ENCODE measurements at places on chromosomes 16 and 17.

- DNase-seq: no peak
Observed at GRCh38 chr17:67362173-67362572, 4.2 kb downstream of the PSMD12 start.

DNA sequence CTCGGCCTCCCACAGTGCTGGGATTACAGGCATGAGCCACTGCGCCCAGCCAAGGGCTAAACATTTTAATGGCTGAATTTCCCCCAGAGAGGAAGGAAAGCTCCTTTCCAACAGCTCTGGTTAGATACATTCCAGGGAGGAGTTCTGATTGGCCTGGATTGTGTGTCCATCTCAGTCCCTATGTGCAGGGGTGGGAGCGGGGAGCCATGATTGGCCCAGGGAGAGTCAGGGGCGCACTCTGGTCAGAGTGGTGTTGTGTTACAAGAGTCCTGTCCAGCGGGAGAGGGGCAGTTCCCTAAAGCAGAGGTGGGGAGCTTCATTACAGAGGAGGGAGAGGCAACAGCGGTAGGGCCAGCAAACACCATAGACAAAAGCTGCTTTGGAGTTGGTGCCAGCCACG is 75.0 kb downstream of the RAP1GAP2 start:
- DNase-seq: no peak

DNA sequence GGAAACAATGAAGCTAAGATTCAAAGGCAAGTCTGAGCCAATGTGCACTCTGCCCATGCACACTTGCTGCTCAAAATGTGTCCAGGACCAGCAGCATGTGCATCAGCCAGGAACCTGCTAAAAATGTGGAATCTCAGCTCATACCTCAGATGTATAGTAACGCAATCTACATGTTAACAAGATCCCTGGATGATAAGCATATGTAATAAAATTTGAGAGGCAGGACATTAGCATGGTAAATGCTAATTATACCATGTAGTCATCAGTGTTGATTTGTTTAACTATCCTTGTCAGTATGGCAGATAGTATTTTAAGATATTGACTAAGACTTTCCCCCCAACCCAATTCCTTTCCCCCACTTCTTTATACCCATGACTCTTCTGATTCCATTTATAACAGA is 379.6 kb downstream of the TOX3 start:
- no peak for DNase-seq

DNA sequence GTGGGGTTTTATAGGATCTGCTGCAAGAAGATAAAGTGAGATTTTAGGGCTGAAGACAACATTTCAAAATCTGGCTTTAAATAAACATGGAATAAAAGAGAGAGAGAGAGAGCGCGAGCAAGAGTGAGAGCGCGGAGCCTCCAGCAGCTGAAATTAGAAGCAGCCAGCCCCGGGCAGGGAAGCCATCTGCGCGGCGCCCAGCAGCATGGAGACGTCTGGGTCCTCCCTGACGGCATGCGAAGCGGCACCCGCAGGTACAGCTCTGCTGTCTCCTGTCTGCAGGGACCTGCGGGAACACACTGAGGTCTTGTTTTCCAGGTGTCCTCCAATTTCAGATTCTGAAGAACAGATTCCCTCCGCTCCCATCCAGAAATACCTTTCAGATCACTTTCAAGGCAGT is 7.9 kb upstream of the BAIAP2 start:
- no peak for DNase-seq

DNA sequence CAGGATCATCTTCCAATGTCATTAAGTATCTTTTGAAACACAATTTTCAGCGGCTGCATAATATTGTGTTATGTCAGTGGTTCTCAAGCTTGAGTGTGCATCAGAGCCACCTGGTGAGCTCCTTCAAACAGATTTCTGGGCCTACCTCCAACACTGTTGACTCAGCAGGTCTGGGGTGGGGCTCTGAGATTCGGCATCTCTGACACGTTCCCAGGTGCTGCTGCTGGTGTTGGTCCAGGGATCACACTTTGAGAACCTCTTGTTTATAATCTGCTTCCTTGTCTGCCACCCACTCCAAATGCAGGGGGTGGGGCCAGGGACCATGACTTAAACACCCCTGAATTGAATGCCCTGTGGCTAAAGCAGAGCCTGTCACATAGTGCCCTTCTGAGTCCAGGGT is 73.8 kb upstream of the HNF1B start:
- no peak for DNase-seq

DNA sequence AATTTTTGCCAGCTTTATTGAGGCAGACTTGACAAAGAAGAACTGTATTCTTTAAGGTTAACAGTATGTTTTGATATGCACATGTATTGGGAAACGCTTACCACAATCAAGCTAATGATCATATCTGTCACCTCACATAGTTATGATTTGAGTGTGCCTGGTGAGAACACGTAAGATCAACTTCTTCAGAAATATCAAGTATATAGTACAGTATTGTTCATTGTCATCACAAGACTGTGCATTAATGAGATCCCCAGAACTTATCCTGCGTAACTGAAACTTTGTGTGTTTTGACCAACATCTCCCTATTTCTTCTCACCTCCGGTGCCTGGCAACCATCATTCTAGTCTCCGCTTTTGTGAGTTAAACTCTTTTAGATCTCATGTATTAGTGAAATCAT is 756.4 kb upstream of the EEF2KMT start:
- no peak for DNase-seq

DNA sequence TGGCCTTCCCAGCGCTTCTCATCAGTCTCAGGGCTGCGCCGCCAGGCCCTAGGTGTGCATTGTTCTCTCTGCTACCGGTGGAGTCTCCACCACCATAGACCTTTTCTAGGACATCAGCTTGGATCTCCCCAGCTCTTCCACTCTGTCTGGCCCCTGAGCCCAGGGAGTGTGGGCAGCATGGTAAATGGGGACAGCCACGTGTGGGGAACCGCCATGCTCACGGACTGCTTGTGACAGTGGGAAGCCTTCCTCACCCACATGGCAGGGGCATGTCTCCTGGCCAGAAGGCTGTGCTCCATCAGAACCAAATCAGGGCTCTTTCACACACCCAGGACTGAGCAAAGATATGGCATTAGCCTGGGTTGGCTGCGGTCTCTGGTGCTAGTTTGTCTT is 51.3 kb downstream of the TNFRSF13B start:
- no peak for DNase-seq

GRCh38 chr16:59892376-59892775 is 1158.3 kb upstream of the GOT2 start:
- DNase-seq: no peak

DNA sequence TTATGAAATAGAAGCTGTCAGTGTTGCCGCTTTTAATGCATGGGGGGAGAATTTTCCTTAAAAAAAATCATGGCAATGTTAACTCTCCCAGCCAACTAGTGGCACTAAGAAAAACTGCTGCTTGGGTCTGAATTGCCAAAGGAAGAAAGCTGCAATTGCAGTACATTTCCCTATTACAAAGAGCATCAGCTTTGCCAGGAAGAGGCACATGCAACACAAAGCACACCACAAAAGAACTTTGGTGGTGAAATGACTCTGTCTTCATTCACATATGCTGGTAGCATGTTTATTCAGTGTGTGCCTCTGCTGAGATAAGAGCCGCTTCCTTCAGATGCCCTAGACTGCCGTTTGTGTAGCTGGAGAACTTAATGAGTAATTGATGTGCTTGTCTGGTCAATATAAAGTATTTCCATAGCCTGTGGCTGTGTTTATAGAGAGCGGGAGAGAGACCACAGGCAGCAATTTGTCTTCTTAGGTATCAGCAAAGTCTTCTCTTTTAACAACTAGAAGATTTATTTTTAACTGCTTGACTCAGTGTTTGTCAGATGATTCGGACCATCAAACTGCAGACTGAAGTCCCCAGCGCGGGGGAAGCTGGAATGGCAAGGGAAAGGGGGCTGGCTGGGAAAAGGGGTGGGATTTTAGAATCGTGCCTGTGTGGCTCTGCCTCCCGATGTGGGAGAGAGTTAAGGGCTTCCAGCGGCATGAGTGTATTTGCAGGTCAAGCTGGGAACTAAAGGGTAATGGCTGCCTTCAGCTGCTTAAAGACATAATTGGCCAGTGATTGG is 115.1 kb downstream of the MRTFB start:
- no peak for DNase-seq

DNA sequence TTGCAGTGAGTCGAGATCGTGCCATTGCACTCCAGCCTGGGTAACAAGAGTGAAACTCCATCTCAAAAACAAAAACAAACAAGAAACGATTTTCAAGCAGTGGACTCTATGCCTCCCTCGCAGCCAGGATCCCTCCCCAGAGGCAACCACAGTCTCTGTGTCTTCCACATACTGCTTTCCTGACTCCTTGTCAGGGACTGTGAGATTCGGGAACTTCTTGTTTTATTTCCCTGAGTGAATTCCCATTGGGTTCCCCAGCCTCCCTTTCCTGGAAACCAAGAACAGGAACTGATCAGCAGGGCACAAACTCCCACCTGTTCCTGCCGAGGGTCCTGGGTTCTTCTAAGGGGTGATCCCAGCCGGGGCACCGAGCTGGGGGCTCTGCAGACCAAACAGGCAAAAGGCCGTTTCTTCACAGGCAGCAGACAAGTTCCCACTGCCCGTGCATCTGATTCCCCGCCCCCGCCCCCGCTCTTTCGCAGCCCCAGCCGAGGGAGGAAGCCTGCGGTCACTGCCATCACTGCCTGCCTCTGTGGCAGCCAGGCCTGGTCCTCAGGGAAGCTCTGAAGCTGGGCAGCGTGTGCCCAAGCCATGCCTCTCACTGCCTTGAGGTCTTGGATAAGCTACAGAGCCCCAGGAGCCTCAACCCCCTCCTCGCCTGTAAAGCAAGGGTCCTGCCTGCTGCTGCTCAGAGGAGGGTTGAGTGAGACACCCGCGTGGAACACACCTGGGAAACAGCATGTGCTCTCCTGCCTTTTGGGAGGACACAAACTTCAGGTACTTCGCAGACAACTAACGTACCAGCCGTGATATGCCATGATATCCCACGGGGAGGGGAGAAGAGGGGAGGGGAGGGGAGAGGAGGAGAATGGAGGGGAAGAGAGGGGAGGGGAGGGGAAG is 5.5 kb upstream of the PIEZO1 start:
- no peak for DNase-seq

DNA sequence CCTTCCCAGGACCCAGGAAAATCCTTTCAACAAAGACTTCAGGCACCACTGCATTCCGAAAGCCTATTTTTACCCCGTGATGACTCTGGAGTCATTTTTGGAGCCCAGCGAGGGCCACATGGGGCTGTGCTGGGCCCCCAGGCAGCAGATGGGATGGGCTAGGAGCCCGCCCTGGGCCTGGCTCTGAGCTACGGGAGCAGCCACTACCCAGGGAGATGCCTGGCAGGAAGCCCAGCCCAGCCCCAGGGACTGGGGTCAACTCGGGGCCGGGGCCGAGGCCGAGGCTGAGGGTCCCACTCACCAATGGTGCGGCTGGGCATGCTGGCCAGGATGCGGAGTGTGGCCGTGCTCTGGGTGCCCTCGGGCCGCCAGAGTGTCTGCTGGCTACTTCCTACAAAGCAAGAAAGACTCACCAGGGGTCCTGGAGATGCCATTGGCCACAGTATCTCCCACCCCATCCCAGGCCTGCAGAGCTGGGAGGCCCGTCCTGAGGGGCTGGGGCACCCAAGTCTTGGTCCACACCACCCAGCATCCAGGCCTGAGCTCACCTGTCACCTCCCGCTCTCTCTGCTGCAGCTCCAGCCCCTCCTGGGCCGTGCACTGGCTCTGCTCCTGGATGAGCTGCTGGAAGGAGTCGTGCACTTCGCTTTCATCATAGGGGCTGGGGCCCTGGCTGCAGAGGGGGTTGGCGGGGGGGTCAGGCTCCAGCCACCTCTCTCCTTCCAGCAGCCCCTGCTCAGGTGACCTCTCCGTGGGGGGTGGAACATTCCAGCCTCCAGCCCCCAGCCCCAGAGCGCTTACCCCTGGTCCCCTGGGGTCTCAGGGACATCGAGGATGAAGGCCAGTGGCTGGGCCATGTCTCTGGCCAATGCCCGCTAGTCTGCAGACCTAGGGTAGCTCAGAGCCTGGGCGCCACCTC is 2.3 kb downstream of the TMC6 start:
- DNase-seq: no peak

DNA sequence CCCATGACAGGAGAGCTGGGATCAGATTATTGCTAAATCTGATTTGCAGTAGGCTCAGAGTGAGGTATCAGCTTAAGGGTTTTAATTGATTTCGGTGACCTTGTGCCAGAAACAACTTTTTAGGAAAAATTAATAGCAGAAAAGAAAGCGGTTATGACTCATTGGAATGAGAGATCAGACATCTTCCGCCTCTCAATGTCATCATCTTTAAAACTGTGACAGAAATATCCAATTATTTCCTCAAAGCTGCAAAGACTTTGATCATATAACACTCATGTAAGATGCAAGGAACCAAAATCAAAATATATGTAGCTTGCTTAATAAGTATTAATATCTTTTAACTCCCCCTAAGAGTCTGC is 190.1 kb upstream of the FOXF1 start:
- no peak for DNase-seq

All from stimulated activated CD8-positive, alpha-beta memory T cell treated with anti-CD3 and anti-CD28 coated beads, Interleukin-7, amount 100 ng/mL, for 24 hours (primary cell).